ENCODE measurements at places on chromosomes 12 and 14. TPM values are rescaled to one million over a fixed set of nuclear protein-coding genes. Genes with fewer than 3 reads are reported as not detected.

Gene CEP128
- polyA plus RNA-seq: 3.2 TPM

Gene SERPINA10
- polyA plus RNA-seq: 0.26 TPM

Gene BTG1
- 62.3 TPM for polyA plus RNA-seq

Gene OTX2
- polyA plus RNA-seq: not detected

Gene OVCH1
- polyA plus RNA-seq: 1.1 TPM

Gene NELL2
- polyA plus RNA-seq: 103 TPM

Gene PTPRR
- 18.7 TPM for polyA plus RNA-seq

Gene ARMH4
- polyA plus RNA-seq: 26.3 TPM

Gene TAS2R7
- not detected for polyA plus RNA-seq

Gene NRXN3
- polyA plus RNA-seq: 61.8 TPM

Gene KCNC2
- polyA plus RNA-seq: 16.0 TPM

Gene C12orf54
- polyA plus RNA-seq: 1.1 TPM

Gene TMCC3
- polyA plus RNA-seq: 46.1 TPM

Gene SPX
- polyA plus RNA-seq: 6.5 TPM

Gene FOXJ2
- polyA plus RNA-seq: 18.7 TPM

Gene TMEM179
- 65.5 TPM for polyA plus RNA-seq

Gene KRT80
- polyA plus RNA-seq: 0.12 TPM

Gene CLEC6A
- polyA plus RNA-seq: not detected

Gene CCND2
- 68.1 TPM for polyA plus RNA-seq

Gene RNF34
- 49.8 TPM for polyA plus RNA-seq

Gene RFX4
- 65.8 TPM for polyA plus RNA-seq

Gene EPYC
- not detected for polyA plus RNA-seq

Gene YAF2
- 30.9 TPM for polyA plus RNA-seq
